HFFc6 (cell line): ENCODE measurements at places on chromosomes 4 and X. TPM values are rescaled to one million over a fixed set of nuclear protein-coding genes. Genes with fewer than 3 reads are reported as not detected.

The GAGE12F gene
- total RNA-seq = not detected in 3 replicates

The UGT8 gene
- not detected in 3 replicates for total RNA-seq

- H3K27ac ChIP-seq = no peak overlapping the region
- no peaks in the 10 kb centered on the region for H3K36me3 ChIP-seq
- H3K4me1 ChIP-seq = no peaks in the 10 kb centered on the region
- no peak for DNase-seq
- H3K4me3 ChIP-seq = no peak overlapping the region
Observed at GRCh38 chrX:22758807-22759481, 240.8 kb upstream of the DDX53 start.

The ABLIM2 gene
- total RNA-seq = not detected in 3 replicates

- H3K27me3 ChIP-seq = no peaks in the 10 kb centered on the region
- no peaks in the 10 kb centered on the region for H3K36me3 ChIP-seq
- H3K27ac ChIP-seq = no peak overlapping the region
- no peaks in the 10 kb centered on the region for H3K4me1 ChIP-seq
Observed at GRCh38 chr4:33302321-33302720, 2582.2 kb downstream of the PCDH7 start.

The PNMA6A gene
- total RNA-seq = 0.22 to 0.29 TPM in 2 of 3 replicates, not detected in the other

The ASB11 gene
- not detected in 3 replicates for total RNA-seq

DNA sequence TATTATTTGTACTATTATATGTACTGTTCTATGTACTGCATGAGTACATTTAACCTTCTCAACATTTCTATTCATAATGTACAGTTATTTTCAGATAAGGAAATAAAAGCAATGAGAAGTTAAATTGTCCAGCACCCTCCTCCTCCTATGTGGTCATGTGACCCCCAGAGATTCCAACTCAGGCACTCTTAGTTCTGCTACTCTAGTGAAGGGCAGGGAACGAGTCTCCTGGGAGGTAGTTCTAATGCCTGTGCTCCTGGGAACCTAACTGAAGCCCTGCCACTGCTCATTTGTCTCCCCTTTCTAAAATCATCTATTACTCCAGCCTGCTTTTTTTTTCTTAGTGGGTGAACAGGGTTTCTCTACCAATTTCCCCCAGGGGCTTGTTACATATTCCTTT, 105.9 kb upstream of the GPRIN3 start:
- DNase-seq = no peak
- H3K36me3 ChIP-seq = no peaks in the 10 kb centered on the region
- H3K4me3 ChIP-seq = no peak overlapping the region
- no peak overlapping the region for H3K27ac ChIP-seq

The CSAG2 gene
- total RNA-seq = not detected in 3 replicates

DNA sequence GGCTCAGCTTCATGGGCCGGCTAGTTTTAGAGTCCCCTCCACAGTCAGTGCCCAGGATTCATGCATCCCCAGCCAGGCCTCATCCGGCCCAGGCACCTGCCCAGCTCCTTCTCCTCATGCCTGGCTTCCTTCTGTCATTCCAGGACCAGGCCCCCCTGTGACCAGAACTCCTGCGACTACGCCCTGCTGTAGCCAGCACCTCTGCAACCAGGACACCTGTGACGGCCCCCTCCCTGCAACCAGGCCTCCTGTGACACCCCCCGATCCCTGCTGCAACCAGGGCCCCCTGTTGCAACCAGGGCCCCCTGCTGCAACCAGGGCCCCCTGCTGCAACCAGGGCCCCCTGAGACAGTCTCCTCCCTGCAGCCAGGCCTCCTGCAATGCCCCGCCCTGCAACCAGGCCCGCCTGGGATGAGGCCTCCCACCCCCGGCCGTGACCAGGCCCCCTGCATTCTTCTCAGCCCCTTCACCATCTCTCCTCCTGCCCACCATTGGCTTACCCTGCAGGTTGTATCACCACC, 46.8 kb downstream of the HTRA3 start:
- peaks cover 9% of the 10 kb centered on the region; the same call in 1 of the 2 replicates for H3K27me3 ChIP-seq
- H3K36me3 ChIP-seq = peaks cover 19% of the 10 kb centered on the region; the same call in 1 of the 2 replicates
- peak overlapping the region; percentile 73 for H3K4me3 ChIP-seq
- no peak for DNase-seq

DNA sequence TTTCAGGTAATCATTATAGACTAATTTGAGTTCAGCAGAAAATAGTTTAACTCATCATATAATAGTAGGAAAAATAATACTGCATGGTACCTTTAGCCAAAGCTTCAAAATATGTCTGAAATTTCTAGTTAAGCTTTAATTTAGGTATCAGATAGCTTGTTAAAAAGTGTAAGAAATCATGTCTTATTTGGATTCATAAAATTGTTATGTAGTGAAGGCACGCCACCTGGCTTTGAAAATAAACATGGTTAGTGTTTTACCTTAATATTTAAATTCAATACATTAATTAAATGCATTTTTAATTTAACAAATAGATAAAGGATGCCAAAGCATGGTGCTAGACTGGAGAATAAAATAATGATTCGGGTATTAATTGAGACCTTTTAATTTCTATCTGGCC, 211.4 kb downstream of the FSTL5 start:
- H3K4me3 ChIP-seq = no peak overlapping the region
- no peak for DNase-seq
- no peak overlapping the region for H3K27ac ChIP-seq
- H3K4me1 ChIP-seq = no peaks in the 10 kb centered on the region
- H3K27me3 ChIP-seq = no peaks in the 10 kb centered on the region
- H3K36me3 ChIP-seq = no peaks in the 10 kb centered on the region

GRCh38 chr4:48681856-48682255, 98.2 kb downstream of the FRYL start:
- H3K27me3 ChIP-seq = no peaks in the 10 kb centered on the region; the same call in 1 of the 2 replicates
- H3K4me1 ChIP-seq = peaks cover 20% of the 10 kb centered on the region
- no peak overlapping the region for H3K27ac ChIP-seq
- no peaks in the 10 kb centered on the region for H3K36me3 ChIP-seq
- DNase-seq = peak; percentile 33
- H3K4me3 ChIP-seq = no peak overlapping the region

DNA sequence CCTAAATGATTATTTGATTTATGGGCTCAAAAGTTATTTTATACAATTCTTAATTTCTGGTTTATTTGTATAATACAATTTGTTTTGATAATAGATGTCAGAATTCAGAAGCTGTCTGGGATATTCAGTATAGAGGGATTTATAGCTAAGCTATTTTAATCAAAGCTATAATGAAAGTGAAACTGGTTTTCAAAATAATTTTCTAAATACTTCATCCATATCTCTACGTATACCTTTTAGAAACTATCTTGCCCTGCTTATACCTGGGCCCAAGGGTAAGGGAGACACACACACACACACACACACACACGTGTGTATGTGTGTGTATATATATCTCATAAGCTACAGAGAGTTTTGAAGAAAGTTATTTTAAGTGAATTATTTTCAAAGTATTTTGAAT, 2.9 kb downstream of the TMEM131L start:
- H3K4me3 ChIP-seq = peak overlapping the region; percentile 60; the same call in 1 of the 2 replicates
- H3K36me3 ChIP-seq = peaks cover under 1% of the 10 kb centered on the region
- 0 out of 2 replicates have a peak, but pooled peaks cover 2% of the 10 kb centered on the region for H3K27me3 ChIP-seq
- peaks cover 48% of the 10 kb centered on the region for H3K4me1 ChIP-seq
- DNase-seq = no peak

The HPGDS gene
- total RNA-seq = not detected in 3 replicates

The USP17L19 gene
- total RNA-seq = not detected in 3 replicates

The ARL9 gene
- not detected in 3 replicates for total RNA-seq

GRCh38 chrX:107699616-107700015, 71.3 kb downstream of the PRPS1 start:
- H3K27me3 ChIP-seq = peaks cover 8% of the 10 kb centered on the region
- DNase-seq = no peak
- no peak overlapping the region for H3K4me3 ChIP-seq
- H3K4me1 ChIP-seq = peaks cover 6% of the 10 kb centered on the region; the same call in 1 of the 2 replicates
- H3K27ac ChIP-seq = no peak overlapping the region

DNA sequence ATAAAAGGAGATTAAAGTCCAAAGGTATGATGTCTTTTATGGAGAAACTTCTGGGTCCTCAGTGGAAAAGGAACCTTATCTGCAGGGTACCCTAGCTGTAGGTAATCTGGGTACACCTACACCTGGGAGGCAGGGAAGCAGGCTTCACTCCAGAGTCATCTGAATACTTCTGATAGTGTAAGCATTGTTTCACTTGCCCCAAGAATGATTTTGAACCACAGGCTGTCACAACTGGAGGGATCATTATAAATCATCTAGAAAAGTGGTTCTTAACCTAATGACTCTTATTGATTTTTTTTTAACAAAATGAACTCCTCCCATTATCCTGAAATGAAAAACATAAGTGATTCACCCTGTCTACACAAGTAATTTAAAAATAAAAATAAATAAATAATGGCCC, 44.0 kb upstream of the STK26 start:
- H3K4me3 ChIP-seq = no peak overlapping the region
- no peak overlapping the region for H3K27ac ChIP-seq
- no peak for DNase-seq
- H3K36me3 ChIP-seq = no peaks in the 10 kb centered on the region

DNA sequence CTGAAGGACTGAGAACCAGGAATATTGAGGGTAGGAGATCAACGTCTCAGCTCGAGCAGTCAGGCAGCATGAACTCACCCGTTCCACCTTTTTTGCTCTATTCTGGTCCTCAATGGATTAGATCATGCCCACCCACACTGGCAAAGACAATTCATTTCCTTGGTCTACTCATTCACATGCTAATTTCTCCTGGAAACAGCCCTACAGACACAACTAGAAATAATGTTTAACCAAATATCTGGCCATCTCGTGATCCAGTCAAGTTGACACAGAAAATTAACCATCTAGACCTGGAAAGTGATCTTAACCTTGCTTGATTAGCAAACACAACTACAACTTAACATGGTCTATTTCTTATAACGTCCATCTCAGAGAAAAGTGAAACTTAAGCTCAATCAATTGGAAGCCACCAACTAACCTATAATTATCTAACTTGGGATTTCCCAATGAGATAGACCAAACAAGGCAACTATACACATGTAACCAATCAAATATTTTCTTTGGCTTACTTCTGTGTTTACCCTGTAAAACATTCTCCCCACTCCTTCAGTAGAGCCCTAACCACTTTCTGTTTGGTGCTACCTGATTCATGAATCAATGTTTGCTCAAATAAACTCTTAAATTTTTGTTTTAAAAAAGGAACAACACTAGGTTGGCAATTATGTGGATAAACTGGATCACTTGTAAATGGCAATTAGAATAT, 69.7 kb upstream of the MAMLD1 start:
- H3K36me3 ChIP-seq = no peaks in the 10 kb centered on the region
- no peak for DNase-seq
- H3K27ac ChIP-seq = no peak overlapping the region

DNA sequence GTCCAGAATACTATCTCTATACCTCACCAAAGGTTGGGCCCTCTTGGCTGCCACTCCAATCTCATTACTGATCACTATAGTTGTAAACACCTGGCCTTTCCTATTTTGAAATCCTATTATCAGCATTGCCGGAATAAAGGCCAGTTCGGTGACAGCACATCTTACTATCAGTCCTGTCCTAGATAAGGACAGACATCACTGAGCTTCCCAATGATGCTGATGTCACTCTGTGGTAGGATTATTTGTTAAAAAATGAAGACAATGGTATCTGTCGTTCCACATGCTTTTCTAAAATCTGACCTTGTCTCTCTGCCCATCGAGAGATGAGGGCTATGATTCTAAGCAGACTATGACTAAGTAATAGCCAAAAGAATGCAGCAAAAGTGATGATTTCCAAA, 260.4 kb downstream of the PDGFC start:
- no peak for DNase-seq
- no peaks in the 10 kb centered on the region for H3K27me3 ChIP-seq
- peaks cover 32% of the 10 kb centered on the region for H3K4me1 ChIP-seq

DNA sequence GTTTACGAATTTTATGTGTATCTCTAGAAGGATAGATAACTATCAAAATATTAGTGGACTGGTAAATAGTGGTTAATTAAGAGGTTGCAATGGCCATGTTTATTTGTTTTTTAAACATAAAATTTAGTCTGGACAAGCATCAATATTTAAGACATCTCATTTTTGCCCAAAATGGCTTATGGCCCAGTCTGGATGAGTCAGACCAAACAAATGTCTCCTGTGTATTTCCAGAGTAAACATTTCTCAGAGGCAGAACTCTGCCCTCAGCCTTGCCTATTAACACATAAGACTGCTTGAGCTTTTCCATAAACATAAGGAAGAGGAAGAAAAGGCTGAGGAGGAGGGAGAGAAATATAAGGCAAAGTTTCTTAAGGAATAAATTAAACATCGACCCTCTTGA, 277.1 kb upstream of the DIAPH2 start:
- H3K27me3 ChIP-seq = no peaks in the 10 kb centered on the region
- peak; percentile 62 for DNase-seq
- H3K4me1 ChIP-seq = peaks cover 43% of the 10 kb centered on the region
- H3K36me3 ChIP-seq = no peaks in the 10 kb centered on the region

The DRD5 gene
- not detected in 2 replicates for total RNA-seq

- H3K27me3 ChIP-seq = no peaks in the 10 kb centered on the region; the same call in 1 of the 2 replicates
- H3K27ac ChIP-seq = no peak overlapping the region
- DNase-seq = no peak
- peaks cover 6% of the 10 kb centered on the region for H3K36me3 ChIP-seq
- H3K4me1 ChIP-seq = no peaks in the 10 kb centered on the region
Observed at GRCh38 chr4:3414421-3415279, 27.1 kb upstream of the HGFAC start.

The AADAT gene
- total RNA-seq = 4.0 to 6.6 TPM (median 4.9 TPM) in 3 replicates

GRCh38 chr4:152281211-152281610, 254.7 kb downstream of the FBXW7 start:
- DNase-seq = no peak
- peaks cover 30% of the 10 kb centered on the region for H3K4me1 ChIP-seq
- no peak overlapping the region for H3K27ac ChIP-seq
- H3K4me3 ChIP-seq = no peak overlapping the region

GRCh38 chrX:28590396-28590795, 3.1 kb downstream of the IL1RAPL1 start:
- no peak for DNase-seq
- H3K36me3 ChIP-seq = no peaks in the 10 kb centered on the region
- H3K4me3 ChIP-seq = no peak overlapping the region
- no peaks in the 10 kb centered on the region for H3K27me3 ChIP-seq
- no peaks in the 10 kb centered on the region for H3K4me1 ChIP-seq

The TMEM150C gene
- total RNA-seq = 0.04 TPM in 1 of 3 replicates, not detected in the others

DNA sequence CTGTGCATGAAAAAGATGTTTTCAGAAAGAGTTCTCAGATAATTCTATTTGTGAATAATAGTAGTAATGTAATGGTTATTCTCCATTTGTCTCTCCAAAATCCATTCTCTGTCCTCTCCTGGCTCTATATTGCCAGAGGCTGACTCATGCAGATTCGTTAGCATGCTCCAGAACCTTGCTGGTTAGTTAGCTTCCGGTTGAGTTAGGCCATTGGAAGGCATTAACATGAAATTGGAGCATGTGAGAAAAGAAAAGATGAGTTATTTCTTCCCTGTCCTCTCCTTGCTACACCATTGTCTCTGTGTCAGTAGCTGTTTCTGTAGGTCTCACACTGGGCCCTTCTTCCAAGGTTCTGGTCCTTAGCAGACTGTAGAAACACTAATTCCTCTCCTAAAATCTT, 23.5 kb upstream of the PRDM8 start:
- peak overlapping the region; percentile 22 for H3K4me3 ChIP-seq
- peak overlapping the region; percentile 84 for H3K27ac ChIP-seq
- H3K27me3 ChIP-seq = no peaks in the 10 kb centered on the region
- H3K4me1 ChIP-seq = peaks cover 48% of the 10 kb centered on the region

The FAAH2 gene
- total RNA-seq = not detected in 3 replicates
